Airway epithelial cell (primary cell): ENCODE measurements at places on chromosomes 1 and 21. TPM values are rescaled to one million over a fixed set of nuclear protein-coding genes. Genes with fewer than 3 reads are reported as not detected.

FCRLB gene
- 1.6 and 2.7 TPM in 2 replicates for total RNA-seq

HSD3B2 gene
- total RNA-seq = not detected in 2 replicates

ADAM30 gene
- 0.23 TPM in 1 of 2 replicates, not detected in the other for total RNA-seq

ARHGEF16 gene
- total RNA-seq = 24.3 and 24.5 TPM in 2 replicates

ZBTB48 gene
- total RNA-seq = 7.8 and 19.4 TPM in 2 replicates

PTPRC gene
- total RNA-seq = not detected in 2 replicates

NUP210L gene
- total RNA-seq = not detected in 2 replicates

HES4 gene
- 56.3 and 58.9 TPM in 2 replicates for total RNA-seq

LPAR3 gene
- 22.2 and 25.7 TPM in 2 replicates for total RNA-seq

FMO5 gene
- 0.99 and 2.7 TPM in 2 replicates for total RNA-seq

KIAA1614 gene
- 0.21 and 0.28 TPM in 2 replicates for total RNA-seq

GSTM1 gene
- total RNA-seq = 10.8 and 18.5 TPM in 2 replicates

DIO1 gene
- total RNA-seq = 0.35 TPM in 1 of 2 replicates, not detected in the other

CYP4Z1 gene
- not detected in 2 replicates for total RNA-seq

ZSCAN20 gene
- total RNA-seq = 3.1 and 4.6 TPM in 2 replicates

ASAP3 gene
- total RNA-seq = 17.2 and 20.3 TPM in 2 replicates

CD48 gene
- total RNA-seq = not detected in 2 replicates

E2F2 gene
- 1.7 and 2.1 TPM in 2 replicates for total RNA-seq

SLAMF7 gene
- total RNA-seq = 0.14 and 0.99 TPM in 2 replicates

BATF3 gene
- not detected in 2 replicates for total RNA-seq

CRABP2 gene
- 446 and 591 TPM in 2 replicates for total RNA-seq

PEX14 gene
- 22.9 and 24.8 TPM in 2 replicates for total RNA-seq

AIRE gene
- not detected in 2 replicates for total RNA-seq

PGLYRP4 gene
- 3.5 and 10.7 TPM in 2 replicates for total RNA-seq

HCRTR1 gene
- not detected in 2 replicates for total RNA-seq

TTLL10 gene
- not detected in 2 replicates for total RNA-seq

CLIC6 gene
- total RNA-seq = 0.07 TPM in 1 of 2 replicates, not detected in the other
